ENCODE measurements at places on chromosomes 1 and 21. TPM values are rescaled to one million over a fixed set of nuclear protein-coding genes. Genes with fewer than 3 reads are reported as not detected.

GRCh38 chr1:192749349-192749748 lies 59.5 kb upstream of the RGS2 start:
- DNase-seq = no peak
- H3K4me3 ChIP-seq = no peak overlapping the region
- no peaks in the 10 kb centered on the region for H3K36me3 ChIP-seq
- H3K4me1 ChIP-seq = no peaks in the 10 kb centered on the region
- no peaks in the 10 kb centered on the region for H3K27me3 ChIP-seq

IQGAP3 gene
- total RNA-seq = not detected

DNA sequence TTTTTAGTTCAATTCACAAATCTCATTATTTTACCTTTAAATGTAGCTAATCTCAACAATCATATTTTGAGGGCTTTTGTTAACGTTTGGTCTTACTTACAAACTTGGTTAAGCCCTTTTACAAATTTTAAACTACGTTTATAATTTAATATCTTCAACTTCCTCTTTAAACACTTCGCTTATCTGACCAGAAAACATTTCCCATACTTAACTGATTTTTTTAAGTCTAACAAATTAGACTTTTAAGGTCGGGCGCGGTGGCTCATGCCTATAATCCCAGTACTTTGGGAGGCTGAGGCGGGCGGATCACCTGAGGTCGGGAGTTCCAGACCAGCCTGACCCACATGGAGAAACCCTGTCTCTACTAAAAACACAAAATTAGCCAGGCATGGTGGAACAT lies 300.9 kb downstream of the LMX1A start:
- no peak overlapping the region for H3K27ac ChIP-seq
- H3K4me1 ChIP-seq = no peaks in the 10 kb centered on the region
- DNase-seq = no peak
- no peaks in the 10 kb centered on the region for H3K36me3 ChIP-seq
- H3K4me3 ChIP-seq = no peak overlapping the region

HCN3 gene
- total RNA-seq = 2.6 TPM

- H3K4me1 ChIP-seq = no peaks in the 10 kb centered on the region
- no peaks in the 10 kb centered on the region for H3K36me3 ChIP-seq
- H3K27me3 ChIP-seq = no peaks in the 10 kb centered on the region
- no peak overlapping the region for H3K27ac ChIP-seq
These were observed 317.2 kb upstream of the NFIA start for GRCh38 chr1:60765204-60765603.

DNA sequence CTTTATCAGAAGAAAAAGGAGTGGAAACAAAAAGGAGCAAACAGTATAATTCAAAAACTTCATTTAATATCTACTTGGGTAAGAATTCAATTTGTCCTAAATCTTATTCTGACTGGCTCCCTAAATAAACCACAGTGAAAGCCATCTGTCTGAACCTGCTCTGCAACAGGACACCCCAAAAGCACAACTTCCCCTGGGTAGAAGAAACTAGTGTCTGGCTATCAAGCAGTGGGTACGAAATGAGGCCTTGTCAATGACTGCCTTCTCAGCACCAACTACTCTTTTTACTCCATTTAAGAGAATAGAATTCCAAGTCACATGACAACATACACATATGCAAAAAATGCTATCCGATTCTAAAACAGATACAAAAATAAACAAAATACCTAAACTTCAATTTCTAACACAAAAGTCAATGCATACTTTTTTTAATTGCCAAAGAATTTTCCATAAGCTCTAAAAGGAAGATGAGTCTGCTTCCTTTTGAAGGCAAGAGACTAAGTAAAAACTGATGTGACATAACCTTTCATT lies 206.8 kb downstream of the SLC45A1 start:
- H3K4me1 ChIP-seq = peaks cover 23% of the 10 kb centered on the region
- DNase-seq = no peak
- H3K27me3 ChIP-seq = no peaks in the 10 kb centered on the region

- H3K4me3 ChIP-seq = peak overlapping the region; percentile 93
- no peaks in the 10 kb centered on the region for H3K36me3 ChIP-seq
- DNase-seq = peak; percentile 66
These were observed 974 bp upstream of the FNBP1L start for GRCh38 chr1:93446837-93447451.

- peak overlapping the region; percentile 76 for H3K27ac ChIP-seq
- H3K4me1 ChIP-seq = no peaks in the 10 kb centered on the region
- no peaks in the 10 kb centered on the region for H3K27me3 ChIP-seq
- DNase-seq = no peak
- no peaks in the 10 kb centered on the region for H3K36me3 ChIP-seq
These were observed 94.1 kb downstream of the SIK1 start for GRCh38 chr21:43332861-43333297.

DNA sequence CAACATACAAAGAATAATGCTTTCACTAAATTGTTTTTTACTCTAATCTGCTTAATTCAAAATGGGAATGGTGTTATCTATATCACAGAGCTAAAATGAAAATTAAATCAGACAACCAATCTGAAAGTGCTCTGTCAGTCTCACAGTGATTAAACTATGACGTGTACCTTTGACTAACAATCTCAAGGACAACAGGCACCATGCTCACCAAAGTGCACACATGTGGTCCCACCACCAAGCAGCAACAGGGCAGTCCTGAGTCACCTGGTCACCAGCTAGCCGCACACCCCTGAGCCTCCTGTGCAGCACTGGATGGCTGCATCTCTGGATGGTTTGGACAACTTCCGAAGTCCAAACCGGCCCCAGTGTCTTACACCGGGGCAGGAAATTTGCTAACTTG lies 54.5 kb upstream of the NADK start:
- H3K4me3 ChIP-seq = no peak overlapping the region
- H3K4me1 ChIP-seq = peaks cover 13% of the 10 kb centered on the region
- DNase-seq = peak; percentile 43
- H3K27ac ChIP-seq = no peak overlapping the region

DNA sequence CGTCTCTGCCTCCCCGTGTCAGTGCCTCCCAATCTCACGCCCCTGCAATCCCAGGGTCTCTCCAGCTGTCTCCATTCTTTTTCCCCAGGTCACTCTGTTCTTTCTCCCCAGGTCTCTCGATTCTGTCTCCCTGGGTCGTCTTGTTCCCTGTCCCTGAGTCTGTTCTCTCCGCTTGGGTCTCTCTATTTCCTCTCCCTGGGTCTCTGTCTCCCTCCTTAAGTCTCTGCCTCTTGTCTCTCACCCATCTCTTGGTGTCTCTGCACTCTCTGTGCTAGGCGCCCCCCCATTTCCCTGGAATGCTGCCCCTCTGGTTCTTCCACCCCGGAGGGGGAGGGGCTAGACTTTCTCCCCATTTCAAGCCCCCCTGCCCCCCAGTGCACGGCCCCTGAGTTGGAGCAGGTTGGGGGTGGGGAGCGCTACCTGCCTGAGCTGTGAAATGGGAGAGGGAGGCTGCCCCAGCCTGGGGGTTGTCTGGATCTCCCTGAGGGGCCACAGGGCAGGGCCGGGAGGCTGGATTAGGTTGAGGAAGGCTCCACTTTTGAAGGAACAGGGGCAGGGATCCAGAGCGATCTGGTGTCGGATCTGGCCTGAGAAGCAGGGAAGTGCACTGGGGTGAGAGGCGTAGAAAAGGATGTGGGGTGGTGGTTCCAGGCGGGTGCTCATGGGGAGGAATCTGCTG lies 1.4 kb downstream of the PTPRF start:
- peak overlapping the region; percentile 80 for H3K27ac ChIP-seq
- H3K4me3 ChIP-seq = peak overlapping the region; percentile 67
- no peak for DNase-seq
- H3K4me1 ChIP-seq = peaks cover 22% of the 10 kb centered on the region

- no peaks in the 10 kb centered on the region for H3K36me3 ChIP-seq
- DNase-seq = no peak
- no peaks in the 10 kb centered on the region for H3K27me3 ChIP-seq
- no peak overlapping the region for H3K27ac ChIP-seq
- H3K4me1 ChIP-seq = no peaks in the 10 kb centered on the region
- H3K4me3 ChIP-seq = no peak overlapping the region
These were observed 173.5 kb upstream of the LMO4 start for GRCh38 chr1:87155170-87155569.

PDE4B gene
- total RNA-seq = 0.76 TPM

- peak; percentile 71 for DNase-seq
- peak within 1 kb of the TSS; percentile 44 for H3K4me3 ChIP-seq
- H3K36me3 ChIP-seq = peaks cover 1% of the 10 kb centered on the region
These were observed at the start of gene RNF207 for GRCh38 chr1:6205849-6206519. RNF207 (plus strand) TSS chr1:6206119; CDS start chr1:6206536, 417 bp downstream.

SAMSN1 gene
- total RNA-seq = 1.4 TPM

Measured in pancreas (tissue), 10 donors.